ENCODE measurements at places on chromosomes 1 and 21. TPM values are rescaled to one million over a fixed set of nuclear protein-coding genes. Genes with fewer than 3 reads are reported as not detected.

The PIP5K1A gene
- total RNA-seq, result 74.5 TPM

The SPATA21 gene
- not detected for total RNA-seq

The UTS2 gene
- total RNA-seq, result not detected

The UMODL1 gene
- not detected for total RNA-seq

The C1orf167 gene
- not detected for total RNA-seq

The XCL1 gene
- total RNA-seq, result 0.67 TPM

The TMEM79 gene
- total RNA-seq, result 10.5 TPM

The SHISA4 gene
- 0.26 TPM for total RNA-seq

The PLXNA2 gene
- total RNA-seq, result not detected

The ARTN gene
- 0.26 TPM for total RNA-seq

The FLG2 gene
- total RNA-seq, result not detected

The MTMR11 gene
- 1.3 TPM for total RNA-seq

The CENPF gene
- total RNA-seq, result 107 TPM

The ORC1 gene
- 51.0 TPM for total RNA-seq

The CASQ2 gene
- not detected for total RNA-seq

The MSH4 gene
- 0.21 TPM for total RNA-seq

The DCDC2B gene
- not detected for total RNA-seq

The GSTM4 gene
- 20.6 TPM for total RNA-seq

The C1QC gene
- total RNA-seq, result not detected

The F13B gene
- total RNA-seq, result not detected

The BMP8B gene
- total RNA-seq, result 0.28 TPM

The ZNF593OS gene
- total RNA-seq, result not detected
